CD4-positive, alpha-beta T cell treated with Interleukin-17A for 4 hours (primary cell): ENCODE measurements at places on chromosomes 4 and X.

DNA sequence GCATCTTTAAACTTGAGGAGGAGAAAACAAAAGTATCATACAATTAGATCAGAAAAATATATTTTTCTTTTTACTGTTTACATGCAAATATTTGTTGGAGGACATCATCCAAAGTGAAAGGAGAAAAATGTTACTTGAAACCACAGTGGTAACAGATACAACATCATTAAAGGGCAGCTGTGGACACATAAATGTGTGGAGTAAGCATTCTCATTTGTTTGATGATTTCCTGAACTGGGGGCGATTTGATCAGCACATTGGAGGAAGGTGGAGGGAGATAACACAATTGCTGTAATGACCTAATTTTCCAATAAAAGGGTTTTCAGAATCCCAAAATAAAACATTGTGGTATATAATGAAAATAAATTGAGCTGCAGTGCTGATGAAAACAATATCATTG is 314.5 kb upstream of the HS3ST1 start:
- no peak for DNase-seq

DNA sequence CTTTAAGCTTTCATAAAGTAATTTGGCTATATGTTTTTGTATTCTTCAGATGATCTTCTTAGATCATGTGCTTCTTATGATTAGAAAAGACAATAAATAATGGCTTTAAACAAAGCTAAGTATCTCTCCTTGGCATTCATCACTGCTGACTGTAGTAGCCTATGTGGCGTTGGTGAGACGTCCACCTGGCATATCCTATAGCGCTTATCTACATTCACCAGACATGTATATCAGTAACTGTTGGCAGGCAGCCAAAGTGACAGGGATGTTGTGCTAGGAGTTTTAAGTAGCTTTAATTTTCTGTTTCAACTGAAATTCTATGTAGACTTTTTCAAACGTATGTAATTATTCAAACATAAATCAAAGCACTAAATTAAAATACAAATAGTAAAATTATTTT is 276.4 kb downstream of the IL15 start:
- peak; percentile 3 for DNase-seq

GRCh38 chr4:168183717-168184571 is 91.6 kb downstream of the ANXA10 start:
- DNase-seq: no peak

- peak; percentile 63 for DNase-seq
Observed at GRCh38 chrX:56232221-56233082, at the start of gene KLF8. Gene KLF8 (plus strand): TSS chrX:56232356. CDS start chrX:56233335, 979 bp downstream.

DNA sequence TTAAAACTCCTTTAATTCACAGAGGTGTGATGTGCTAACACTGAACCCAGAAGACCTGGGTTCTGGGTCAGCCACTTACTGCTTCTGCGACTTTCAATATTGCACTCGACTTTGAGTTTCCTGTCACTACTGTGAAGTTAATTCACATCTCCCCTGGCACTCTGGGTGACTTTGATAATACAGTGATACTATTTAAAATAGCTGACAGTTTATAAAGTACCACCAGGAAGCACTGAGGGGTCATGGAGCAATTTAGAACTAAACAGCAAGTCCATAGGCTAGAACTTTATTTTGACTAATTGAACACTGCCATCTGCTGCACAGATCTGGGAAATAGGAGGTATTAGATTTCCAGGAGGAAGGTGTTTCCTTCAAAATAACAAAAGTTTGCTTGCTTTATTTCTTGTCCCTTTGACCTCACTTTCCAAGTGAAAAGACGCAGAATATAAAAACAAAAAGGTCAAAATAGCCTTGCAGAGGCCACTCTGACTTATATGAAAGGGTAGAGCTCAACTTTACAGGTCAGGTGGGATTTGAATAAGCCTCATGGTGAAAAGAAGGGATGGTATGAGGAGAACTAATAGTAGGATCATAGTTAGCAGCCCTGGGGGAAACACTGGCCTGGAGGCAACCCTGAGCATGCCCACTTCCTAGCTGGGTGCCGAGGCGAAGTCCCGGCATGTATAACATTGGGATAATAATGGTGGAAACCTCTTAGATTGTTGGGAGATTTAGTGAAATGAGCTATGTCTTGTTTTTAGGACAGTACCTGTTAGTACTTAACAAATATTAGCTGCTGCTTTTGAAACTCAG is 53.4 kb downstream of the ZNF518B start:
- peak; percentile 22 for DNase-seq

GRCh38 chrX:44183329-44183728 is 160.1 kb downstream of the EFHC2 start:
- no peak for DNase-seq

GRCh38 chr4:159504684-159505083 is 401.8 kb downstream of the RAPGEF2 start:
- no peak for DNase-seq

GRCh38 chrX:138711399-138712347 is at the start of gene FGF13:
Gene FGF13 (minus strand): TSS chrX:138711717. CDS start chrX:138711003, 714 bp downstream.
- DNase-seq: no peak

- no peak for DNase-seq
Observed at GRCh38 chr4:7285244-7286094, 93.1 kb downstream of the SORCS2 start.

DNA sequence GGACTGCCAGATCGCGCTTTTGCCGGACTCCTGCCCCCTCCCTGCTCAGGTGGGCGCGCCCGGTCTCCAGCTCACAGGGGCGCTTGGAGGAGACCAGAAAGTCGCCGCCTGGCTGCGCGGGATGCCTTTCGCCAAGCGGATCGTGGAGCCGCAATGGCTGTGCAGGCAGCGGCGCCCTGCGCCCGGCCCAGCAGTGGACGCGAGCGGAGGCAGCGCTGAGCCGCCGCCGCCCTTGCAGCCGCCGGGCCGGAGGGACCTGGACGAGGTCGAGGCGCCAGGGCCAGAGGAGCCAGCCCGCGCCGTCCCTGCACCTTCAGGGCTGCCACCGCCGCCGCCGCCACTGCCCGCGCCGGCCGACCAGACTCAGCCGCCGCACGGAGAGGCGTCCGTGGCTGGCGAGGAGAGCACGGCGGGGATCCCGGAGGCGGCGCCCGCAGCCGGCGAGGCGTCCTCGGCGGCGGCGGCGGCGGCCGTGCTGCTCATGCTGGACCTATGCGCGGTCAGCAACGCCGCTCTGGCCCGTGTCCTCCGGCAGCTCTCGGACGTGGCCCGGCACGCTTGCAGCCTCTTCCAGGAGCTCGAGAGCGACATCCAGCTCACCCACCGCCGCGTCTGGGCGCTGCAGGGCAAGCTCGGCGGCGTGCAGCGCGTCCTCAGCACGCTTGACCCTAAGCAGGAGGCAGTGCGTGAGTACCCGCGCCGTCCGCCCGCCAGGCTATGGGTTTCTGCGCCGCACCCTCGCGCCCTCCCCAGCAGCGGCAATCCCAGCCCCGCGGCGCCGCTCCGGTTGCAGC is 834 bp downstream of the NHS start:
- DNase-seq: no peak

GRCh38 chr4:107603430-107603829 is 116.6 kb downstream of the PAPSS1 start:
- no peak for DNase-seq

- DNase-seq: no peak
Observed at GRCh38 chr4:123516576-123516975, 120.0 kb downstream of the SPRY1 start.

DNA sequence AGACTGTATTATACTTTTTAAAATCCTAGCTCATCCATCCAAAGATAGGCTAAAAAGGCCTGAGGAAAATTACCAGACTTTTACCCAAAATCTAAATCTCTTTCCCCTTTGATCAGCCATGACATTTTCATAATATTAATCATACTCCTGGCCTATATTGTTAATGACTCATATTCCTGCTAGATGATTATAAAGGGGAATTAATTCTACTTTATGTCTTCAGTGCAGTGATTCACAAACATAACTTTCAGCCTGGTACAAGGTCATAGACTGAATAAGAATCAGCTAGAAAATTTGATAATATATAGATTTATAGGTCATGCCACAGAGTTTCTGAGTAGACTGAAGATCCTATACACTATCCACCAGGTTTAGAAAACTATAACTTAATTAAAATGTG is 1905.4 kb downstream of the C4orf33 start:
- DNase-seq: no peak

DNA sequence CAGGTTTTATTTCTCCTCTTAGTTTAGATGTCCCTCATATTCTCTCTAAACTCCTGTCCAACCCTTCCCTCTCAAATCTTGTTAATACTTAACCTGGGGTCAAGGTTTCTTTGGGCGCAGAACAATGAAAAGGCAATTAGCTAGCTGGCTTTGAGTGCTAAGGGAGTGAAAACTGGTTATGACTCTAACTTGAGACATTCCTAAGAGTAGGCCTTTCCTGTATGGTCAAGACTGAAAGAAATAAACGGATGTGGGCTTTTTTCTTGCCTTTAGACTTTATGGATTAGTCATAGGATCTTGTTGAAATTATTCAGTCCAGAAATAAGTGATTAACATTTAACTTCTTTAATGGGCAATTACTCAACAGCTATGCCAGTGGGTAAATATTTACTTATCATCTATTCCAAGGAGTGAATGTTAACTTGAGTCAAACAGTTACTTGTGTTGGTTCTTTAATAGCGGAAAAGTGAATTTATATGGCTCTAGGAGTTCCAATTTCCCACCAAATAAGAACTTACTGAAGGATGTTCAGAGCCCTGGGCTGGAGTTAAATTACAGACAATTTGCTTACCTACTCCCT is 141.7 kb upstream of the SCML1 start:
- DNase-seq: no peak

DNA sequence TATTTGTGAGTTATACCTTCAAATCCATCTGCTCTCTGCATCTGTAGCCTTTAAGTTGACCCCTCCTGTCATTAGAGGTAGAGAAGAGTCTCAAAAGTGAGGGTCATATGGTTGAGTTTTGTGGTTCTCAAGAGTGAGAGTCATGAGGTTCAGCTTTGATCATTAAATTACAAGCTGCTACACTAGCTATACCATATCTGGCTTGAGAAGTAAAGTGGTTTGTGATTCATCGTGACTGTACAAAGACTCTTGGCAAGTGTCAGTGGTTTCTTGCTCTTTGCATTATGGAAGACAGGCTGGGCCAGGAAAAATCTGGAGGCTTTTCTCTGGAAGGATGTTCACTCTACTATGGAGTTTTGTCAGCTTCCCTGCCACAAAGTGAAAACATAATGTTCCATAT is 170.6 kb downstream of the ZC4H2 start:
- DNase-seq: no peak

- DNase-seq: no peak
Observed at GRCh38 chrX:10327651-10328050, 170.9 kb downstream of the CLCN4 start.

DNA sequence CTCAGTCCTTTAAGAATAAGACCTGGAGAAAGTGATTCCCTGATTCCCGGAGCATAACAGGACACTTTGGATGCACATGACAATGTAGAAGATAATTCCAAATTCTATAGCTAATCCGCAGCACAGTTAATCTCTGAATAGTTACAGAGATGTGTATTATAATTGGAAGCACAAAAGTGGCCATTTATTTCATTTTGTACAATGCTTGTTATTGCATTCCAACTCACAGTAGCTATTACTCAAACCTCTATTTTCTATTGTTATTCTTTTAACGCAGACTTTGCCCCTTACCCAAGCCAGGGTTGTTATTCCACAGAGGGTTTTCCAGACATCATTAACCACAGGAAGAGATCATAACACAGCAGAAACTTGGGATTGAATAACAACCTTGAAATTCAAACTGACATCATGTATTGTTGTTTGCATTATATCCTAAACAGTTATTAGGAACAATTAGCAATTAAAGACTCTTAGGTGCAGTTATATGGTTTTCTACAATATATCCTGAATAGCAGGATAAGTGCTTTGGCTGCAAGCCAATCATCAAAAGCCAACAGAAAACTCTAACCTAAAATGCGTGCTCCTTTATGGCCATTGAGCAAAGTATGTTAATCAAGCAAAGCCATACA is 984.0 kb upstream of the TENM3 start:
- no peak for DNase-seq

DNA sequence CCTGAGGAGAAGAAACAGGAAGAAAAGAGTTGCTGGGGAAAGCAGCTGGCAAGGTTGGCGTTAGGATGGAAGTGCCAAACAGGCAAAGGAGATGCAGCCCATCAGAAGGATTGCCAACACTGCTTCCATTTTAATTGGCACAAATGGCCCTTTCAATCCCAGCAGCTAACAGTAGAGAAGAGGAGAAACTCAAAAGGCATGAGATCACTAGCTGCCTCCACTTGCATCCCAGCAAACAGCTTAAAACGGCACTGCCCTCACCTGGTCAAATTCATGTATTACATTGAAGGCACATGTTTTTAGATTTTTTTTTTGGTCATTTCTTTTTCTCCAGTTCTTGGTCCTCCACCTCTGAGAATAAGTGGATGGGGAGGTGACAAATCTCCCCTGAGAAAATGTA is 14.9 kb upstream of the LOC101059915 start:
- DNase-seq: peak; percentile 70

DNA sequence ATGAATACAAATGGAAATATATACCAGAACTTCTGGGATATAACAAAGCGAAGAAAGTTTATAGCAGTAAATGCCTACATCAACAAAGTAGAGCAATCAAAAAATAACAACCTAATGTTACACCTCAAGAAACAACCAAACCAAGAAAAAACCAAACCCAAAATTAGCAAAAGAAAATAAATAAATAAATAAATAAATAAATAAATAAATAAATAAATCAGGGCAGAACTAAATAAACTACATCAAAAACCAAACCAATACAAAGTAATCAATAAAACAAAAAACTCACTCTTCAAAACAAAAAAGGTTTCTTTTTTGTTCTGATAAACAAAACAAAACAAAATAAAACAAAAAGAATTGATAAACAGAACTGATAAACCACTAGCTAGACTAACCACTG is 88.4 kb upstream of the SPIN4 start:
- DNase-seq: no peak

DNA sequence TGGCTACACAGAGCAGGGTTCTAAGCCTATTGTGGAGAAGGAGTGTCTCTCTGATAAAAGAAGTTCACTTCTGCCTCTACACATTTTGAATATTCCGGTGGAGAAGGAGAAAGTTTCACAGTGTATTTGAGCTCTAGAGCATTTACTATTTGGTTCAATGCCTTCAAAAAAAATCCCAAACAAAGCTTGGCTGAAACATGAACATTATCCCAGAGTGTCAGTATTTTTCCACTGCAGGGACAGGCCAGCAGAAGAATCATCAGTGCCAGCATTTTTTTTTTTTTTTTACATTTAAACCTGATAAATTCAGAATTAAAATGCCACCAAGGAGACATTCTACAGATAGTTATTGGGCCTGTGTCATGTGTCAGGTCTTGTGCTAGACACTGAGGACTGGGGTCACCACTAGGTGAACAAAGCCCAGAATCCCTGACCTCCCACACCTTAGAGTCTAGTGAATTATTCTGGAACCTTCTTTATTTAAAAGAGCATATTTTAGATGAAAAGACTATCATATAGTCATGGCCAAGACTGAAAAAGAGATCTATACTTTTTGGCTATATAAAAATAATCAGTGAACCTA is 48.0 kb upstream of the NAP1L5 start:
- DNase-seq: no peak

GRCh38 chrX:141278306-141278705 is 36.0 kb upstream of the SPANXC start:
- DNase-seq: no peak

- no peak for DNase-seq
Observed at GRCh38 chr4:144591401-144591800, 54.6 kb upstream of the HHIP start.
